Cerebellar nuclear complex (tissue), 1 donor: ENCODE measurements at places on chromosomes 2 and 18.

DNA sequence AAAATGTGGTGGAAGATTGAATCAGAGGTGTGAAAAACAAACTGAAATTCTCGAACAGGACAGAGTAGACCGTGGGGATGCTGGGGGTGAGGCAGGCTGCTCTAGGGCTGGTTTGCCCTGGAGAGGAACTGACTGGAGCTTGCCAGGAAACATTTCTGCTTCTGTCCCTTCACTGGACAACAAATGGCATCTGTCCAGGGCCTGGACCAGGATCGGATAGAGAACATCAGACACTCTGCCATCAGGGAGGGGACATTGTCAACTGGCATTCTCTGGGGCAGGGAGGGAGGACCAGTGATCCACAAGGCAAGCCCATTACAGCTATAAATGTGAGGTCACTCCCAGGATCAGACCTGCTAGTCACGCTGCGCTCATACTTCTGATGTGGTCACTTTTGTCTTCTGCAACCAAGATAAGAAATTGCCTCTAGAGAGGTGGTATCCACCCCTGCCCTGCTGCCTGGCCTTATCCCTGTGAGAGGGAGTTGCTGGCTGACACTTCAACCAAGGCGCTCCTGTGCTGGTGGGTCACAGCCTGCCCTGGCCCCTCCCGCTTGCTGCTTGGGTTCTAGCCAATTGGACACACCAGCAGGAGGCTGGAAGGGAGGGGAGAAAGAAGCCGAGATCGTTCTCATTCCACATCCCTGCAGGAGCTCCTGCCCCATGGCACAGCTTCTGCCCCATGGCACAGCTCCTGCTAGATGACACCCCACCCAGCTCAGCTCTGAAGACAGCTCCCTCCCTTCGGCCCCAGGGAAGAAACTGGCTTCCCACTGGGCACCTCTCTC, 8.7 kb downstream of the NPPC start:
- no peak for DNase-seq

GRCh38 chr2:135951041-135951583, 34.3 kb downstream of the DARS1 start:
- no peak for DNase-seq

GRCh38 chr2:86446060-86446459, 4.9 kb downstream of the KDM3A start:
- no peak for DNase-seq

DNA sequence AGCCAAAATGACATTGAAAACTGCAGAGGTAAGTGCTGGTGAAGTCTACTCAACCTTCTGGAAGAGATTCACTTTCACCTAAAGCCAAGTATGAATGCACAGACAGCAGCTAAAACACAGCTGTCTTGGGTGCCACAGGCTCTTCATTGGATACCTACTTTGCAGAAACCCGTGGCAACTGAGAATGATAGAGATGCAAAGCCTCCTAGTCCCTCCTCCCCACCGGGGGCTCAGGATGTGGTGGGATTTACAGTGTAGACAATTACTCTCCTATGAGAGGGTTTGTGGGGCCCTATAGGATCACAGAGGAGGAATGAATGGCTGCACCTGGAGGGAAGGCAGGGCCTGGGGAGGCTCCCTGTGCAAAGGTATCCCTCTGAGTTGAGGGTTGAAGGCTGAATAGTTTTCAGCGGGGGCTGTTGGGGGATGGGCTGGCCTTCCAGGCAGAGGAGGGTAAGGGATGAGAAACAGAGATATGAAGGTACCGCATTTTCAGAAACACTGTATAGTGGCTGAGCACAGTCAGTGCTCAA, 131.6 kb downstream of the RNF144A start:
- DNase-seq = no peak

DNA sequence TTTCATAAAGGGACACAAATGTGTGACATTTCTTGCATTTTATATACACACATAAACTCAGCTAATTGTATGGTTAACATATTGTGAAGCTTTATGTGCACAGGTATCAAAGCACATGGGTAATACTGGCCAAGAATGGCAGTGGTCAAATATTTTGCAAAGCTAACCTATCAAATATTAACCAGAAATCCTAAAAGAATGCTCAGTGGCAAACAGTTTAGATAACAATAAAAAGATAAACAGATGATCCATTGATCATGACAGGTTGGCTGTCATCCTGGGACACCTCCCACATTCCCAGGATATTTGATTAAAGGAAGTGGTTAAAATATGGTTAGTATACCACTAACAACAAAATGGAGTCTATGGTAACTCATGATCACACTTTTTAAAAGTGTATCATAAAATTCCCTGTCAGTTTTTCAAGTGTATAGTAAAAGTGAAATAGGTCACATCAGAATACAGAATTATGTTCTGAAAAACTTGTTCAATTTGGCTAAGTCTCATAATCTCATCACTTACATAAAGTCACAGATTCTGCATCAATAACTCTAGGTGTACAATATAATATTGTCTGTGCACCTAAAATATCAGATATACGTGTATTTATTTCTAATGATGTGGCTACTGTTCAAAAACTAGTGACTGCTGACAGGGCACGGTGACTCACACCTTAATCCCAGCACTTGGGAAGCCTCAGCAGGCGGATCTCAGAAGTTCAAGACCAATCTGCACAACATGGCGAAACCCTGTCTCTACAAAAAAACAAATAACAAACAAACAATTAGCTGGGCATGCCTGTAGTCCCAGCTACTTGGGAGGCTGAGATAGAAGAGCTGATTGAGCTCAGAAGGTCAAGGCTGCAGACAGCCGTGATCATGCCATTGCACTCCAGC, 48.9 kb downstream of the CDH2 start:
- DNase-seq = no peak

GRCh38 chr2:226742347-226742746, 57.3 kb downstream of the IRS1 start:
- DNase-seq = no peak

- DNase-seq = no peak
These were observed 205.5 kb upstream of the MYT1L start for GRCh38 chr2:2536416-2537056.

DNA sequence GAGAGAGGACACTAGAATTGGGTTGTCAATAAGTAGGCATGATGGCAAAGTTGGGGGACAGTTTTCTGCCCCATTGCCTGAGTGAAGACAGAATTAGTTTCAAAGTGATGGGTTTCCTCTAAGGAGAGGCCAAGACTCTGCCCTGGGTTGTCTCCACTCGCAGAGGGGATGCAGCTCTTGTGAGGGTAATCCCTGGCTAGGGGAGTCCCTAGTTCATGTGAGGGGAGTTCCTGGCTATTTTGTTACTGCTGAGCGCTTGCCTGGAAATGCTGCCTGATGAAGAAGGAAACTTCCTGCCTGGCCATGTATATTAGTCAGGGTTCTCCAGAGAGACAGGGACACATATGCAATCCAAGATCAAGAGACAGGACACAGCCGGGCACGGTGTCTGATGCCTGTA, 501.5 kb downstream of the BCL11A start:
- no peak for DNase-seq

GRCh38 chr2:146730882-146731281, 1113.9 kb upstream of the ACVR2A start:
- DNase-seq = no peak

DNA sequence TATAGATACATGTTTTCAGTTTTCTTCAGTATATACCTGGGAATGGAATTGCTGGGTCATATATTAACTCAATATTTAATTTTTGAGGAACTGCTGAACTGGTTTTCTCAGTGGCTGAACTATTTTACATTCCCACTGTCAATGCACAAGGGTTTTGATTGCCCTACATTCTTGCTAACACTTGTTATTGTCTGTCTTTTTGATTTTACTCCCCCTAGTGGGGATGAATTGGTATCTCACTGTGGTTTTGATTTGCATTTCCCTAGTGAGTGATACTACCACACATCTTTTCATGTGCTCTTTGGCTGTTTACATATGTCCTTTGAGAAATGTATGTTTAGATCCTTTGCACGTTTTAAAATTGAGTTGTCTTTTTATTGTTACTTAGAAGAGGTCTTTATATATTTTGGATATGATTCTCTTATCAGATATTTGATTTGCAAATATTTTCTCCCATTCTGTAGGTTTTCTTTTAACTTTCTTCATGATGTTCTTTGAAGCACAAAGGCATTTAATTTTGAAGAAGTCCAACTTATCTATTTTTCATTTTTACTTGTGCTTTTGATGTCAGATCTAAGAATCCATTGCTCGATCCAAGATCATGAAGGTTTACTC, 36.2 kb downstream of the ASB1 start:
- no peak for DNase-seq

DNA sequence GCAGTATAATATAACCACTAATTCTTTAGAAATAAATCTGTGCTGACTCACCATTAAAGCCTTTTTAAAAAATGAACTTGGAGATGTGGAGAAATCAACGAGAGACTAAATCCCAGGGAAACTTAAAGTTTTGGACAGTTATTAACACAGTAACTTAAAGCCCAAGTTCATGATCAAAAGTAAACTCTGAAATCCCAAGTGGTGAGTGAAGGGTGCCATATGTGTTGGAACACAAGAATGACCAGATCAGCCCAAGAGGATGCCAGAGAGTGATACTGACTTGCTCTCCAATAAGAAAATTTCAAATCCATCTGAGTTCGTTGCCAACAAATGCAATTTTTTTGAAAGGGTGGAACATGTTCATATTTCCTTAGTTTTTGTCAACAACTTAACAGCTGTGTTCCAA, 838.1 kb upstream of the ACVR2A start:
- no peak for DNase-seq

DNA sequence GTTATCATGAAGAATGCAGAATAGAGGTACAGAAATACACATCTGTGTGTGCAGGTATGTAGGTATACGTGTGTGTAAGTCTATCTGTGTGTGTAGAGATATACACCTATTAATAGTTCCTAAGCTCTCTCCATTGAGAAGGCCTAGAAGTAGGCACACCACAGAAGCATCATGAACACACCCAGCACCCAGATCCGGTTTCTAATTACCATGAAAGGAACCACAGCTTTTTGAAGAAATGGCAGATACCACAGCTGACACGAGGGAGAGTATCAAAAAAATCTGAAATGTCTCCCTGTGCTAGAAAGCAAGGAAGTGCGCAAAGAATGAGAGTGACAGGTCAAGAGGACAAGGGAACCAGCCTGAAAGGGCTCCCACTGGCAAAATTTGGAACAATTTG, 27.7 kb upstream of the AP1S3 start:
- DNase-seq = no peak

DNA sequence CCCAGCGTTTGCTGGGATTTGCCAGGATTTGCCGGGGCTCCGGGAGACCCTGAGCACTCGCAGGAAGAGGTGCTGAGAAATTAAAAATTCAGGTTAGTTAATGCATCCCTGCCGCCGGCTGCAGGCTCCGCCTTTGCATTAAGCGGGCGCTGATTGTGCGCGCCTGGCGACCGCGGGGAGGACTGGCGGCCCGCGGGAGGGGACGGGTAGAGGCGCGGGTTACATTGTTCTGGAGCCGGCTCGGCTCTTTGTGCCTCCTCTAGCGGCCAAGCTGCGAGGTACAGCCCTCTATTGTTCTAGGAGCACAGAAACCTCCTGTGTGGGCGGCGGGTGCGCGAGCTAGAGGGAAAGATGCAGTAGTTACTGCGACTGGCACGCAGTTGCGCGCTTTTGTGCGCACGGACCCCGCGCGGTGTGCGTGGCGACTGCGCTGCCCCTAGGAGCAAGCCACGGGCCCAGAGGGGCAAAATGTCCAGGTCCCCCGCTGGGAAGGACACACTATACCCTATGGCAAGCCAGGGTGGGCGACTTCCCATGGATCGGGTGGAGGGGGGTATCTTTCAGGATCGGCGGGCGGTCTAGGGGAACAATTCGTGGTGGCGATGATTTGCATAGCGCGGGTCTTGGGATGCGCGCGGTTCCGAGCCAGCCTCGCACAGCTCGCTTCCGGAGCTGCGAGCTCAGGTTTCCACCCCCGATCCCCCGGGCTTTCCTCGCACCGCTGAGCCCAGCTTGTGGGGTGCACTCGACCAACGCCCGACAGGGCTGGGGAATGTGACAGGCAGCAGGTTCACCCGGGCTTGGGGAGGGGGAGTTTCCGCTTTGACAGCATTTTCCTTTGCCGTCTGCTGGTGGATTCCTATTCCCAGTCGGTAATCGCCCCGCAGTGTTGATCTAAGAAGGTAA, 2.8 kb downstream of the ONECUT2 start:
- DNase-seq = no peak

- no peak for DNase-seq
These were observed 28.4 kb downstream of the ACTR2 start for GRCh38 chr2:65256054-65256453.

DNA sequence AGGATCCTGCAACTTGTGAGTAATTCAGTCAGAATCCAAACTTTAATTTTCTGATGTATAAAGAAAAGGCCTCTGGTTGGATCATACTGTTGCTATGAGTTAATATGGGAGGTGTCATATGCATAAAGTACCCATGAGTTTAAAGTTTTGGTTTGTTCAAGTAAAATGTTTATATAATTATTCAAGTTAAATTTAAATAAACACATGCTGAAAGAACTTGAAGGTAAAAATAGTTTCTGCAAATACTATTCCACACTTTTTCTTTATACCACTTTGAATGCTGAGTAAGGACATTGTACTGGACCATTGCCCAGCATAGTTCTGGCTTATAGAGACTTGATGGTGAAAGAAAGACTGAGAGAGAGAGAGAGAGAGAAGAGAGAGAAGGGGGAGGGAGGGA, 30.7 kb downstream of the PKP4 start:
- no peak for DNase-seq

DNA sequence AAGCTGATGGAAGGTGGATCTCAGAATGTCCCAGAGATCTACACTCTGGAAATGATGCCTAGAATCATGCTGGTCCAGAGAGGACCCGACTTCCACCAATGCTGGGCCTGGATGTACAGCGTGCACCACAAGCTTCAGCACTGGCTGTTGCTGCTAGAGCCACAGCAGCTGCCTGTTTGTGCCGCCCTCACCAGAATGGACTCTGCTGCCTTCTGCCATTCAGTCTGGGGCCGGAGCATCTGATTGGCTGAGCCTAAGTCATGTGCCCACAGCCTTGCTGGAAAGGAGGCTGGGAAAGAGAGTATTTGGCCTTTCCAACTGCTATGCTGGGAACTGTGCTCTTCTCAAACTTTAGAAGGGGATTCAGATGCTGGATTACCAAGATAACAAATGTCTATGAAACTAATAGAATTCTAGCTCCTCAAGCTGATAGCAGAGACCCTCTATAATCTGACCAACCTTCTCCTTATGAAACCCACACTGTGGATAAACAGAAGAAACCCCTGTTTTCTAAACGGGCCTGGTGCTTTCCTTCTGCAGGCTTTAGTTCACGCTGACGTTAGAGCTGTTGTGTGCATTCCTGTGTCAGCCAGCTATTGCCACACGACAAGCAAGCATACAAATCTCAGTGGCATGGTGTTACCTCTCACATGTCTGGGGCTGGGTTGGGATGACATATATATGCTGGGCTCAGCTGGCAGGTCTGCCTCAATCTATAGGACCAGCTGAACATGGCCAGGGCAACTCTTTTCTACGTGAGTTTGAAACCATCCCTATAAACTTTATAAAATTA, 4.1 kb upstream of the LOXHD1 start:
- no peak for DNase-seq

GRCh38 chr18:78021196-78021595, 771.5 kb downstream of the GALR1 start:
- no peak for DNase-seq

DNA sequence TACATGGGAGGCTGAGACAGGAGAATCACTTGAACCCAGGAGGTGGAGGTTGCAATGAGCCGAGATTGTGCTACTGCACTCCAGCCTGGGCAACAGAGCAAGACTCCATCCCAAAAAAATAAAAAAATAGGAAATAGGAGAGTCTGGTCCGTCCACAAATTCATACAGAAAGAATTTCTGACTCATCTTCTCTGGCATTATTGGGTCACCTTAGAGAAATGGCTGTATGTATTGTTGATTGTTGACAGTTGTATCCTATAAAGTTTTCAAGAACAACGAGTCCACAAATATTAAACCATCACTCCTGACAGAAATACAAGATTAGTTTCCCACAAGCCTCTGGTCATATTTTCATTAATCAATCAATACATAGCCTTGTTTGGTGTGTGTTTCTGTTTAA, 20.4 kb downstream of the RBM43 start:
- DNase-seq = no peak
